ENCODE measurements at places on chromosomes 13 and 19. TPM values are rescaled to one million over a fixed set of nuclear protein-coding genes. Genes with fewer than 3 reads are reported as not detected.

DNA sequence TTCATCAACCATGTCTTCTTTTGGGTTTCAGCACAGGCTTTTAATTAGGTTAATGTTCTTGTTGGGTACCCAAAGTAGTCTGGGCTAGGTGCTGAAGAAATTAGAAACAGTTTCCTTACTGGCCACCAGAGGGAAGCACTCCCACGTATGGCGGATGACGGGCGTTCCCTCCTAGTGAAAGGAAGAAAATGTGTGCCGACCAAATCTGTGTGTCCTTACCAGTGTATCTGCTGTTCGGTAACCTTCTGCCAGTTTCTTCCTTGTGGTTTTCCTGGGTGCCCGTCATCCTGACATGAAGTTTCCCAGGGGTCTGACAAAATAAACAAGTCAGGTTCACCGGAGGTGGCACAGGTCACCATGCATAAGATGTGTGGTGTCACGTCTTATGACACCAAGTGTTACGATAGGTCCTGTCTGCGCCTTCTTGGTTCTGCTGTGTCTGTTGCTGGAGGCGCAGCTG is 6.0 kb upstream of the WDR88 start:
- peak; percentile 54 for DNase-seq
- no peak overlapping the region for H3K27ac ChIP-seq
- H3K4me3 ChIP-seq: no peak overlapping the region
- H3K36me3 ChIP-seq: peaks cover 88% of the 10 kb centered on the region
- H3K4me1 ChIP-seq: no peaks in the 10 kb centered on the region

DNA sequence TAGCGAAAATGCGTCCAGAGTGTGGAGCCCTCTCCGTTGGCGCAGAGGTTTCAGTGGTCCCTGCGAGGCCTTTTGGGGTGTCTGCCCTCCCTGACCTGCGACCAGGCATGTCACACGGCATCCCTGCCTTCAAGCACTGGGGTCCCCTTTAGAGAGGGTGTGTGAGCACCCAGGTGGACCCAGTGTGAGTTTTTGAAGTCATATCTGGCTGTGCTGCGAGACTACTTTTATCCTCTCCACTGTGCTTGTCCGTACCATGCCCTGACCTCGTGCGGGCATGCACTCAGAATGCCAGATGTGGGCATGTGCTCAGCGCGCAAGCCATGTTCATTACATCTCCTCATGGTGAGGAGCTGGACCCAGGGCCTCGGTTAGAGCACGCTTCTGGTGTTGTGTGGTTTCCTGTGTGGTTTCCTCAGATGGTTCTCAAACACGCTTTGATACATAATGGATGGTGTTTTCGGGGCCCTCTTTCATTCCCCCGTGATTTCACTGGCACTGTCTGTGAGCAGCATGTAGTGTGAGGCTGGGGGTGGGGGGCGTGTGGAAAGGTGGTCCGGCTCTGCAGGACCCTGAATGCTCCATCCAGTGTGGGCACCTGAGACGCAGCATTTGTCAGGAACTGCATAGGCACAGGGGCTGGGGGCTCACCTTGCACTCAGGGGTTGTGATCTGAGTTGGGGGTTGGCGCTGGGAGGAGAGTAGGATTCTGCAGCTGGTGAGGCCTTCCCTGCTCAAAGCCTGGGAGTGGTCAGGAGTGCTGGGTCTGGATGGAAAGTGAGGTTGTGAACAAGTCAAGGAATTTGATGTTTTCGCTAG is 2.3 kb downstream of the TFDP1 start:
- DNase-seq: peak; percentile 21
- no peak overlapping the region for H3K27ac ChIP-seq
- H3K27me3 ChIP-seq: no peaks in the 10 kb centered on the region
- no peak overlapping the region for H3K4me3 ChIP-seq
- peaks cover 23% of the 10 kb centered on the region for H3K36me3 ChIP-seq

Gene SRRM5
- total RNA-seq: not detected

DNA sequence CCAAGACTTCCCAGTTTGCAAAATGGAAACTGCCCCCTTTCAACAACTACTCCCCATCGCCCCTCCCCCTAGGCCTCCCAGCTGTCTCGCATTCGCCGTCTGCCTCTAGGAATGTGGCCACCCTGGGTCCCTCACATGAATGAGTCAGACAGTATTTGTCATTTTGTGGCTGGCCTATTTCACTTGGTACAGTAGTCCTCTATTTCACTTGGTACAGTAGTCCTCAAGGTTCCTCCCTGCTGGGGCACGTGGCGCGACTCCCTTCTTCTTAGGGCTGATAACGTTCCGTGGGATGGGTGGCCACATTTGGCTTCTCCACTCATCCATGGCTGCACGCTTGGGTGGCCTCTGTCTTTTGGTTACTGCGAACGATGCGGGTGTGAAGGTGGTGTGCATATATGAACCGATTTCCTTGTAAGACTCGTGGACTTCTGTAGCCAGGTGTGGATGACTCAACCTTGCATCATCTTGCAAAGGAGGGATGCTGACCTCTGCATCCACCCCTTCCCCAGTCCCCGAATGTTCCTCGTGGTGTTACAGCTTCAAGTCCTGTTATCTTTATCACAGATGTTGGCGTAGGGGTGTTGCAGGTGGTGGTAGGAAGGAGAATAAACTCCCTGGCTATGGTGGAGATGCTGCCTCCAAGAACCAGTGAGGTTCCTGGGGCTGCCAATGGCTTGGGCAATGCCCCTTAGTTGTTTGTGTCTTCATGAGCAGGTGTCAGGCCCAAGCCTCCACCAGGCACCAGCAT is 112.1 kb upstream of the SOX1 start:
- H3K4me1 ChIP-seq: no peaks in the 10 kb centered on the region
- DNase-seq: no peak
- no peak overlapping the region for H3K4me3 ChIP-seq
- no peak overlapping the region for H3K27ac ChIP-seq

DNA sequence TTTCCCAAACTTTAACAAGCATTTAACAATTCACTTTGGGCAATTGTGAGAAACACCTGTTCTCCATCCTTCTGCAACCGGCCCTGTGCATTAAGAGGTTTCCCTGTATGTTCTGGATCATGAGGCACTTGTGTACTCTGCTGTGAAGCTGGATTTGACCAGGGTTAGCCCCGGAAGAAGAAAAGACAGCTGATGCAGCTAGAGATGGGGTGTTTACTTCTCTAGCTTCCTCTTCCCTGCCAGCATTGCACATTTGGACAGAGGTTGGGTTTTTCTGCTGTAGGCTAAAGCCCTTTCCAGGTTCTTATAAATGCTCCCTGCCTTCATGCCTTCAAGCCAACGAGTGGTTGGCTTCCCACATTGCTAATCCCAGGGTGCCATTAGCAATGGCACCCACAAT is 20.9 kb downstream of the MBD3L2B start:
- H3K27me3 ChIP-seq: no peaks in the 10 kb centered on the region
- H3K4me3 ChIP-seq: no peak overlapping the region
- DNase-seq: peak; percentile 5
- no peaks in the 10 kb centered on the region for H3K4me1 ChIP-seq

Gene TLE5
- total RNA-seq: 386 TPM

Gene KCNRG
- not detected for total RNA-seq
